ENCODE measurements at places on chromosomes 4 and X.

- no peak for DNase-seq
Measured at GRCh38 chr4:7238300-7238960, 46.1 kb downstream of the SORCS2 start.

DNA sequence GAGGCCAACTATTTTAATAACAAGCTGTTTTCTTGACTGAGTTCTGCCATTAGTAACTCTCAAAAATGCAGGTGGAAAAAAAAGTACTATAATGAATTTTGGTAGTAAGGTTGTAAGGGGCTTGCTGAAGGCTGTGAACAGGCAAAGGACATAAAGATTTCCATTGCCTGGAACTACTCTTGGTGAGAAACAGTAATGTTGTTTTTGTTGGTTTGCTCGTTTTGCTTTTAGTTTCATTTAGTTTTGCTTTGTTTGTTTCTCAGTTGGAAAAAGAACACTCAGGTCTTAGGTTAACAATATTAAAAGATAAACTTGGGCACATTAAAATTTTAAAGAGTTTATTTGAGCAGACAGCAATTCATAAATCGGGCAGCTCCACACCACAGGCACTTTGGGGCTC lies 824.5 kb upstream of the HTR2C start:
- DNase-seq: no peak

DNA sequence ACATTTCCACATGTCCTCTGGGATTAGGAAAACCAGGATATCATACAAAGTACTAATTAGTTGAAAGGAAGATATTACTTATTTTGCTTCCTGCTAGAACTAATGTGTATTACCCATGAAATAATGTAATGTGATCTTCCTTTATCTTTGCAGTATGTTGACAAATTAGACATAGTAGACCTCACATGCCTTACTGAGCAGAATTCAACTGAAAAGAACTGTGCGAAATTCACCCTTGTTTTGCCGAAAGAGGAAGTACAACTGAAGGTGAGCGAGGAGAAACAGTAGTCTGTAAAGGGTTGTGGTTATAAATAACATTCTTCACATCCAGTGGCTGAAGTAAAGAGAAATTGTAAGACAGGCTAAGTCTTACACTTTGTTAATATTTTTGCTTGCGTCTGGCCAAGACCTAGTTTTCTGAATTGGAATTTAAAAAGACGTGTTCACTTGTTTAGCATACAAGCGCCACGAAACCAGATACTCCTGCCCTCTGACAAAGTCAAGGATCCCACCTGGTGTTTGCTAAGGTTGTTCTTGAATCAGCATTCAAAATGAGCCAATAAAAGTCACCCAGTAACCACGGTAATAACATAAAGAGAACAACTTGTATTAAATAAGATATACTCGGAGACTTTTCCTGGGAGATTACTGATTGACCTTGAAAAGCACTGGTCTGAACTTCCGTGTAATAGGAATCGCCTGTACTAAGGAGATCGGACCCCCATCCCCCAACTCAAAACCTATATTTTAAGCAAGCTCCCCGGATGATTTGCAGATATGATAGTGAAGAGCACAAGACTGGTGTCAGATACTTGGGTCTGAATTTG lies 16.9 kb downstream of the STAP1 start:
- DNase-seq: no peak

DNA sequence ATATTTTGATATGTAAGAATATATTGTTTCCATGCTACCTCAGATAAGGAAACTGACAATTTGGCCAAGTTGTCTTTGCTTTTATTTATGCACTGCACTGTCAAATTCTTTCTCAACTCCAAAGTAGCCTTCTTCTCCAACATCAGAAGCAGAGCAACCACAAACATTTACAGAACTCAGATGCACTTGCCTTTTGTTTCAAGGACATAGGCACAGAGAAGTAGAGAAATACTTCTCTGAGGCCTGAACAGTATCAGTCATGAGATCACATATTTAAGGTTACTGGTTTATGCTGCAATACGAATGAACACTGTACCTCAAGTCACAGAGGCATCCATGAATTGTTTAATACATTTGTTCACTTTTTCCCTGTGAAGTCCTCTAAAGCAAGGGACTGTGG lies 606.1 kb upstream of the SLIT2 start:
- DNase-seq: no peak

GRCh38 chrX:17031827-17032226 lies 85.4 kb downstream of the REPS2 start:
- no peak for DNase-seq

DNA sequence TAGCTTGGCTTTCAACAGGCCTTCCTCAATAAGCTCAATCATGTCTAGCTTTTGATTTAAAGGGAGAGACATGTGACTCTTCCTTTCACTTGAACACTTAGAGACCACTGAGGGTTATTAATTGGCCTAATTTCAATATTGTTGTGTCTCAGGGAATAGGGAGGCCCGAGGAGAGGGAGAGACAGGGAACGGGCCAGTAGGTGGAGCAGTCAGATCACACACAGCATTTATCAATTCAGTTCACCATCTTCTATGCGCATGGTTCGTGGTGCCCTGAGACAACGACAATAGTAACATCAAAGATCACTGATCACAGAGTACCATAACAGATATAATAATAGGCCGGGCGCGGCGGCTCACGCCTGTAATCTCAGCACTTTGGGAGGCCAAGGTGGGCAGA lies 17.8 kb downstream of the ZNF81 start:
- no peak for DNase-seq

DNA sequence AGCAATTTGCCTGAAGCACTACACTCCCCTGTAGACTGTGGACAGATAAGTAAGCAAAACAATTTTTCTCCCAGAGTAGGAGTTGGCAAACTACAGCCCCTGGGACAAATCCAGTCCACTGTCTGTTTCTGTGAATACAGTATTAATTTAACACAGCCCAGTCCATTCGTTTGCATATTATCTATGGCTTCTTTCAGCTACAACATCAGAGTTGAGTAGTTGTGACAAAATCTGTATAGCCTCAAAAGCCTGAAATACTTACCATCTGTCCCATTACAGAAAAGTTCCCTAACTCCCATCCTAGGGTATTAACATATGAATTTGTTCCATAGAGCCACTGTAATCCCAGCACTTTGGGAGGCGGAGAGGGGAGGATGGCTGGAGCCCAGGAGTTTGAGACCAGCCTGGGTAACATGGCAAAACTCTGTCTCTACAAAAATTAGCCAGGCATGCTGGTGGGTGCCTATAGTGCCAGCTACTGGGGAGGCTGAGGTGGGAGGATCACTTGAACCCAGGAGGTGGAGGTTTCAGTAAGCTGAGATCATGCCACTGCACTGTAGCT lies 53.0 kb downstream of the AMELX start:
- DNase-seq: no peak

- DNase-seq: no peak
Measured at GRCh38 chr4:38855466-38855865, 1.2 kb downstream of the TLR6 start.

DNA sequence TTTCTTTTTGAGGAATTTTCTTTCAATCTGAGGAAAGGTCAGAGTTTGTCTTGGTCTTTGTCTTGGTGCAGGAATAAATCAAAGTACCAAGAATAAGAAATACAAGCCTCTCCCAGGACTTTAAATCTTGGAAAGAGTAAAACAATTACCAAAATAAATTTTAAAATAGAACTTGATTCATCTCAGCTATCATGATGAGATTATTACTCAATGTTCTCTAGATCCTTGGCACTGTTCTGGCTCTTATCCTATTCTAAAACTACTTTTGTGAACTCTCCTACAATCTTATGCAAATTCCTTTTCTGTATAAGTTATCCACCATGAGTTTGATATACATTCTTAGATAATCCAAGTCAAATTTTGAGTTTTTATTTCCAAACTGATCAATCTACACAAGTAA lies 464.3 kb downstream of the PPARGC1A start:
- no peak for DNase-seq

DNA sequence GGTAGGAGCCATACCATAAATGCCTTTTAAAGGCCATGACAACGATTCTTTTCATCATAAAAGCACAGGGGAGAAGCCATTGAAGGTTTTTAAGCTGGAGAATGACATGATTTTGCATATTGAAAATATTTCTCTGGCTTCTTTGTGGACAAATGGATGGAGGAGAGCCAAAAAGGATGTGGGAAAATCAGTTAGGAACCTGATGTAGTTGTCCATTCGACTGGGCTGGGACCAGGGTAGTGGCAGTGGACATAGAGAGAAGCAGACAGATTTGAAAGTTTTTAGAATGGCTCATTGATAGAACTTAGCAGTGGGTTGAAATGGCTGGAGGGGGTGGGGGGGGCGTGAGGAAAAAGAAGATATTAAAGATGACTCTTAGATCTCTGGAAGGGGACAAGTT lies 19.7 kb upstream of the MSN start:
- DNase-seq: no peak

DNA sequence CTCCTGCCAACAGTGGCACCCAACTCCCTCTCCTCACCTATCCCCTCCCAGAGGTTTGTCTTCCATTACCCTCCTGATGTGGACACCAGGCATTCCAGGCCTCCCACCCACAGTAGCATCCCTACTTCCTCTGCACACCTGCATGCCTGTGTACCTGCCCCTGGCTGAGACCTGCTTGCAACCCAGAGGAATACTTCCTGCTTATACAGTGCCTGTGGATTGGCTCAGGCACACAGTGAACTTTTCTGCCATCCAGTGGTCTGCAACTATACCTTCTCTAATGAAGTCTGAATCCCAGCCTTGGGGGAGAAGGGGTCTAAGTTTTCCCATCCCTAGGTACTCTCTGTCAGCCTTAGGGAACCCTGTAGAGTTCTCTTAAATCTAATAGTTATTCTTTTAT lies 169.9 kb downstream of the IQCM start:
- no peak for DNase-seq

- DNase-seq: no peak
Measured at GRCh38 chr4:184331268-184331995, 113.8 kb upstream of the ENPP6 start.

DNA sequence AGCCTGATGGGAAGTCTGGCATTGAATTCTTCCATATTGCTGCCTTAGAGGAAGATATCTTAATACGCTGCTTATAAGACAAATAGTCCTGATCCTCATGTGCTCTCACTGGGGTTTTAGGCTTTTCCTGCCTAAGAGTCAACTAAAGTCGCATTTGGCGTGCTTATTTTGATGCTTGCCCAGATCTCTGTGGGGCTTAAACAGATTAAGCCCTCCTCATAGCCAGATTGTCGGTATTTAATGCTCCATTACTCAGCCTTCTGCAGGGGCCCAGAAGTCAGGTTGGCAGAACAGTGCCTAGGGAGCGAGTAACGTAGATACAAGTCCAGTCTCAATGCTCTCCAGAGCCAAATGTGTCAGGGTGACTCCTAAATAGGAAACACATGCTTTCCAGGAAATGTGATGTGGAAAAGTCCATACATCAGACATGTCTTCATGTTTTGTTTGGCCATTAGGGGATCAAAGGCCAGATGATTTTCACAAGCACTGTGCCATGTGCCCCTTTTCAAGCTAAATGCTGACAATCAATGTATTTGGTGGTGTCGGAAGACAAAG lies 262.8 kb downstream of the PRDM5 start:
- no peak for DNase-seq

GRCh38 chr4:146033149-146033548 lies 94.5 kb upstream of the ZNF827 start:
- no peak for DNase-seq

DNA sequence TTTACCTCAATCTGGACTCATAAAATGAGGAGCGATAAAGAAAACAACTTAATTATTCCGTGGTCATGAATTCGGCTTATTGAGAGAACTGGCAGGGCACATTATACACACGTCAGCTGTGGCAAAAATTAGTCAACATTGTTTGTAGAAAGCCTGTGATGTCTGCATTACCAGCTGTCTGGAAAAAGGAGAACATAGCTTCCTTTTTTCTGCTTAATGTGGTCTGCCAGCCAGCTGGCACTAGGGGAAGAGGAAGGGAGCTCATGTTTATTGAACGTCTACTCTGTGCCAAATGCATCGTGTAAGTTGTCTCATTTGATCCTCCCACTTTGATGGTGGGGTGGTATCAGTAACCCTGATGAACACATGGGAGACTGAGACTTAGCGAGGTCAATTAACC lies 367.6 kb downstream of the ARHGAP24 start:
- no peak for DNase-seq

DNA sequence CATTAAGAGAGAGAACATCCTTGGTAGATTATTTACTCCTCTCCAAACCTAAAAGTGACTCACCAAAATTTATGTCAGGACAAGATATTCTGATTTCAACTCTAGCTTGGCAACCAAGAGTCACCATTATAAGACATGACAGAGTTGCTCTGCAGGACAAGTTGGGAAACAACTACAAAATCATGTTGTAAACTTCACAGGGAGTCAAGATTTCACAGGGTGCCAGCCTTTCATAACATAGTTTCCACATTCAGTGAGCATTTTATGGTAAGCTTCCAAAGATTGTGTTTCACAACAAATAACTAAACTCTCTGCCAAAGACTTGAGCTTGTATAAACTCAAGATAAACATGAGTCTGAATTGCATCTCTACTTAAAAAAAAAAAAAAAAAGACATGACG lies 121.0 kb upstream of the DIAPH2 start:
- no peak for DNase-seq

DNA sequence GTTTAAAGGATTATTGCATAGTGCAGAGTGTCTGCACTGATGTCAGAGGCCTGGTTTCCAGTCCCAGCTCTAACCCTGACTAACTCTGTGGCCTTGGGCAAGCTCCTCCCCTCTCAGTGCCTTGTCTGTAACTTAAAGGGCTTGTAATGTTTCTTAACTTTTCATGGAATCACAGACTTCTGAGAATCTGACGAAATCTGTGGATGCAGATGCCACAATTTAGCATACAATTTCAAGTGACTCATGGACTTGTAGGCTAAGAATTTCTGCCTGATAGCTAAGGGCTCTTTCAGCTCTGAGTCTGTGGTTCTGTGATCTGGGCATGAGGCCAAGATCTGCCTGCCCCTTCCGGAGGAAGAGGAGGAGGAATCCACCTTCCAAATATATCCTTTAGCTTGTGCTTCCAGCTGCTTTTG lies 236.9 kb downstream of the AR start:
- DNase-seq: no peak
